ENCODE measurements at places on chromosomes 4 and X. TPM values are rescaled to one million over a fixed set of nuclear protein-coding genes. Genes with fewer than 3 reads are reported as not detected.

The TRPC3 gene
- polyA plus RNA-seq: 361 TPM

The STS gene
- 35.7 TPM for polyA plus RNA-seq

The PASD1 gene
- not detected for polyA plus RNA-seq

The PCDH18 gene
- not detected for polyA plus RNA-seq

The P2RY4 gene
- polyA plus RNA-seq: not detected

The UGT2B11 gene
- polyA plus RNA-seq: not detected

The FAM9C gene
- polyA plus RNA-seq: not detected

The FOXO4 gene
- polyA plus RNA-seq: not detected

The RHOXF1 gene
- polyA plus RNA-seq: 1.8 TPM

The MAGEA9B gene
- not detected for polyA plus RNA-seq

The GRIA3 gene
- 287 TPM for polyA plus RNA-seq

The GAGE2A gene
- polyA plus RNA-seq: not detected

The ADGRG2 gene
- not detected for polyA plus RNA-seq

The CYP4V2 gene
- polyA plus RNA-seq: 4.2 TPM

The VCX2 gene
- not detected for polyA plus RNA-seq

The DDIT4L gene
- polyA plus RNA-seq: 1.8 TPM

The ABLIM2 gene
- polyA plus RNA-seq: 34.8 TPM

The OTC gene
- polyA plus RNA-seq: not detected

The PCSK1N gene
- polyA plus RNA-seq: 25.7 TPM

The TEX11 gene
- not detected for polyA plus RNA-seq

The GSX2 gene
- not detected for polyA plus RNA-seq

The ACOX3 gene
- polyA plus RNA-seq: 1.6 TPM

The SMIM10L2A gene
- 0.73 TPM for polyA plus RNA-seq

The STK32B gene
- 0.45 TPM for polyA plus RNA-seq

The TMSB15C gene
- not detected for polyA plus RNA-seq

The H2AZ1 gene
- polyA plus RNA-seq: 867 TPM

The SPON2 gene
- polyA plus RNA-seq: not detected

The BEX3 gene
- polyA plus RNA-seq: 2,370 TPM

The GAGE12E gene
- not detected for polyA plus RNA-seq

The MSN gene
- polyA plus RNA-seq: 7.1 TPM

The SORCS2 gene
- polyA plus RNA-seq: 5.2 TPM

The LONRF3 gene
- 0.99 TPM for polyA plus RNA-seq

The PPP2R2C gene
- 15.1 TPM for polyA plus RNA-seq

The INTU gene
- 10.6 TPM for polyA plus RNA-seq

The ATP2B3 gene
- polyA plus RNA-seq: 12.9 TPM

The OTUD6A gene
- polyA plus RNA-seq: not detected

The TMA16 gene
- 14.2 TPM for polyA plus RNA-seq

The TECRL gene
- polyA plus RNA-seq: not detected

The DCLK2 gene
- polyA plus RNA-seq: 8.5 TPM

The LARP7 gene
- 81.2 TPM for polyA plus RNA-seq

The PLCXD1 gene
- polyA plus RNA-seq: 0.99 TPM

The FAM9B gene
- polyA plus RNA-seq: not detected

The VCX3A gene
- polyA plus RNA-seq: not detected

The ARHGEF38 gene
- not detected for polyA plus RNA-seq

The CENPVL2 gene
- polyA plus RNA-seq: 0.35 TPM

The NALF2 gene
- 0.60 TPM for polyA plus RNA-seq

The CFAP47 gene
- not detected for polyA plus RNA-seq

The LIMCH1 gene
- polyA plus RNA-seq: 86.4 TPM

The RASSF6 gene
- not detected for polyA plus RNA-seq

The RWDD4 gene
- 14.8 TPM for polyA plus RNA-seq

The ZIC3 gene
- 1.7 TPM for polyA plus RNA-seq

The P2RY8 gene
- not detected for polyA plus RNA-seq
